ENCODE measurements at places on chromosomes 3 and 15.

DNA sequence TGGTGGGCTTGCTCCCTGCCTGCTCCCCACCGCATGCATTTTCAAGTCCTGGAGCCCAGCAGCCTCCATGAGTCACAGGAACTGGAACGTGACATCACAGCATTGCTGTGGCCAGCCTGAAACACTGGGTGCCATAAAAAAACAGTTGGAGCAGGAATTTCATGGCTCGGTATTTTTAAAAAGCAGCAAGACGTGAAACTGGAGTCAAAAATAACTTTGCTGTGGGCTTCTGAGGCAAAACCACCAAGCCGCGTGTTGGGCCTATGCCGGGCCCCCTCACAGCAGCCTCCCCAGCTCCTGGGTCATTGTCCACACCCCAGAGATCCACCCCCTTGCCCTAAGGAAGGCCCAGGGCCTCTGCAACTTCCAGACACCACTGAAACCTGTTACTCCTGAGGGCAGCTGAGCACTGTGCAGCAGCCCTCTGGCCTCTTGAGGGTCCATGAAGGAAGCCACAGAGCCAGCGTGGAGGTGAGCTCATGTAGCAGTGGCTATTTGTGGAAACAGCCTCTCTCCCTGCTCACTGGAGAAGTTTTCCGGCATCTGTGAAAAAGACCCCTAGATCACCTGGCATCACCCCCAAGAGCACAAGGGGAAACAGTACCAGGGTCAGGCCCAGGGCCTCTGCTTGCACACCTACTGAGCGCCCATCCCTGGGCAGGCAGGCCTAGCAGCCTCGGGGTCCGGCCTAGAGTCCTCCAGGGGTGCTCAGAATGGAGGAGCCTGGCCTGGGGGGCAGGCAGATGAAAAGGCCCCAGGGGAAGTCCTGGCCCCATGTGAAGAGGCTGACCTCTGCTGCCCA lies 34.0 kb upstream of the DUSP7 start:
- DNase-seq = peak; percentile 84

DNA sequence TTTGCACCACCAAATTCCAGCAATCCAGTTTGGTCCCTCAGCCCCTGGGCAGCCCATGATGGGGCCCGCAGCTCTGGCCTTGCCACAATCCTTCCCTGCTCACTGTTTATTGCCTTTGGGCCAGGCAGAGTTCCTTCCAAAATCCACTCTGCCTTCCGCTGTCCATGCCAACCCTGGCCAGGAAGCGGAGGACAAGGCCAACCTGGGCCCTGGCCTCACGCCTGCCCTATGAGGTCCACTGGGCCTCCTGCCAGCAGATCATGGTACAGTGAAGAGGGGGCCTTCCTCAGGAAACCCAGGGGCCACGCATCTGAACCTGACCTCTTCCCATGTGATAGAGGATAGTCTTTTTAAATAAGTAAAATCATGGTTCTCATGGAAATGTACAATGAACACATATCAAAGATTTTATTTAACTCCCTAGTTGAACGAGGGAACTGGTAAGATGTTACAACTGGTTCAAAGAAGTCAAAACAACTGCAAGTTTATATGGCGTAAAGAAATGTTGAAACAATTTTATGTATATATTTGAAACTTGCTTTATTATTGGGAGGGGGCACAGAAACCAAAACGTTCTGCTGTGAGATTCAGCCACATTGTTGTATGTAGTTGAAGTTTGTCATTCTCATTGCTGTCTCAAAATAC lies 95.8 kb upstream of the TNFAIP8L3 start:
- peak; percentile 80 for DNase-seq

DNA sequence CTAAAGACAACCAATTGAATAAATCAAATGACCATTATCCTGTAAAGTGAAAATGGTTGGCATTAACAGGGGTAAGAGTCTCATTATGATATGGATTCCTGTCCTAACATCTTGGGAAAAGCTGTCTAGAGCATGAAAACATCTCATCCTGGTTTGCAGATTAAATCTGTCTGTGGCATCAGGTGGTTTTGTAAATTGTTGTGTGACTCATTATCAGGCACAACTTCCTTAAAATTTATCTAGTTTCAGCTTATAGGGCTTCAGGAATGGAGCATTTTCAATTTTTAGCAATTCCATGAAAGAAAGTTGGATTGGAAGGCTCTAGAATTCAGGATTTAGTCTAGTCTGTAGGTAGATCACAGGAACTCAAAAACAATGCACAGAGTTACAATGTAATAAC lies 31.1 kb upstream of the SLC27A2 start:
- DNase-seq = no peak

GRCh38 chr3:48934333-48934991 lies 15.8 kb downstream of the ARIH2 start:
- no peak for DNase-seq

DNA sequence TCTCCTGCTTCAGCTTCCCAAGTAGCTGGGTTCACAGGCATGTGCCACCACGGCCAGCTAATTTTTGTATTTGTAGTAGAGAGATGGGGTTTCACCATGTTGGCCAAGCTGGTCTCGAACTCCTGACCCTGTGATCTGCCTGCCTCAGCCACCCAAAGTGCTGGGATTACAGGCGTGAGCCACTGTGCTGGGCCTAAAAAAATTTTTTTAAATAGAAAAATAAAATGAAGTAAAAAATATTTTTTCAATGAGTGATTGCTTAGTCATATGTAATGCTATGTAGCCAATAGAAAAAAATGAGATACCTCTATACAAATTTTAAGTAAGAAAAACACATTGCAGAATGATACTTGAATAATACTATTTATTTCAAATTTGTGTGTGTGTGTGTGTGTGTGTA lies 27.9 kb upstream of the SLC30A4 start:
- DNase-seq = no peak

- DNase-seq = no peak
These were observed 74.1 kb downstream of the NR2F2 start for GRCh38 chr15:96404560-96404959.

- DNase-seq = peak; percentile 9
These were observed 33.2 kb downstream of the ZDHHC19 start for GRCh38 chr3:196177967-196178366.

- DNase-seq = no peak
These were observed 1.9 kb downstream of the MAP2K1 start for GRCh38 chr15:66388576-66388975.

DNA sequence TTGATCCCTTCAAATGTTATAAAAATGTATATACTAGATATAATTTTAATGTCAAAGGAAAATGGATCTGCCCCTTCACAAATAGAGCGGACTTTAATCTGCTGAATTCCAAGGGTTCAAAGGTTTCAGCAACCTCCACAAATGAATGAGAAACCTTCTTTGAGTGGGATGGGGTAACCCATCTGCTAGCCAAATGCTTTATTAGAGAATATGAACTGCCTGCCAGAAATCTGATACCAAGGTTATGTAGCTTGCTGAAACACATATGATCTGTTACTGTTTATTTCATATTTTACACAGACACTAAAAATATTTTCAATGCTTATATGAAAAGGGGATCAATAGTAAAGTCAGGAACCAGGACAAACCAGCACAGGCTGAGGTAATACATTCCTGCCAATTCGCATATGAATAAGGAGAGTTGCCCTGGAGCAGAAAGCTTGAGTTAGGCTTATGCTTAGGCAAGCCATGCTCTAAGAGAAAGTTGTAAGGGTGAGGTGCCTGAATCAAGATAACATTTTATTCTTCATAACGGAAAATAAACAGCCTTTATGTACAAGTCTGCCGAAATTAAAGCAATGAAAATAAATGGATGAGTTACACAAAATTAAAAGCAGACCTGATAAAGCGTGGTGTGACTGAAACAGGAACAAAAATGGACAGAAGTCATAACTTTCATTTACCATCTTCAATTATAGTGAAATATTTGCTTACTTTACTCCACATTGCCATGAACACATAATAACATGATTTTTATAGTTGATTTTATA lies 26.5 kb downstream of the PLOD2 start:
- DNase-seq = no peak

- DNase-seq = no peak
These were observed 1.1 kb downstream of the EDEM1 start for GRCh38 chr3:5188419-5189221.

DNA sequence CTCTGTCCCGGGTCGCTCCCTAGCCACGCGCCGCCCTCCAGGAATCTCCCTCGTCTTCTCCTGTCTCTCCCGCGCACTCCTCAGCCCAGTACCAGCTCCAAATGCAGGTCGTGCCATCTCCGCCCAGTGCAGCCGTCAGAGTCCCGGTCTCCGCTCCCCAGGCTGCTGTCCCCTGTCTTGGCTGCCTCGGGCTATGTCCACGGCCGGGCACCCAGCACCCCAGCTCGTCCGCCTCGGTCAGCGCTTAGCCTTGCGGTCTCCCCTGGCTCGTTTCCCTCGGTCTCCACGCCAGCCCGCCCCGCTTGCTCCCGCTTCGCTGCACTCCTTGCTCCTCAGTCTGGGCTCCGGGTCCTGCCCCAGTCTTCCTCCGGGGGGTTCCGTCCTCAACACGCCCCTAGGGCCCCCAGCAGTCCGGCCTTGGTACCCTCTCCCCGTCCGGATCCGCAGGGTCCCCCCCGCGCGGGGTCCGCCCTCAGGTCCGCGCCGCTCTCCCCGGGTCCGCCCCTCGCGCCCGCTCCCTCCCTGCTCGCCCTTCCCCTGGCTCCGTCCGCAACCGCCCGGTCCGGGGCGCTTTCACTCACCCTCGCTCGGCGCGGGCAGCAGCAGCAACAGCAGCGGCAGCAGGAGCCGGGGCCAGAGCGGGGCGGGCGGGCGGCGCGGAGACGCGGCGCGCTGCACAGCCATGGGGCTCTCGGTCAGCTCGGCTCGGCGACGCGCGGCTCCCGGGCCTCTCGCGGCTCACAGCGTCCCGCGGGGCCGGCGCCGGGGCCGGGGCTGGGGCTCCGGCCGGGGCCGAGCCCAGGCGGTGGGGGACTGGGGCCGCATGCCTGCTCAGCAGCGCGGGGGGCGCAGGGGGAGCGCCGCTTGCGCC lies 462 bp downstream of the IGDCC3 start:
- peak; percentile 81 for DNase-seq

- DNase-seq = no peak
These were observed 55.0 kb downstream of the FLNB start for GRCh38 chr3:58063022-58063815.

DNA sequence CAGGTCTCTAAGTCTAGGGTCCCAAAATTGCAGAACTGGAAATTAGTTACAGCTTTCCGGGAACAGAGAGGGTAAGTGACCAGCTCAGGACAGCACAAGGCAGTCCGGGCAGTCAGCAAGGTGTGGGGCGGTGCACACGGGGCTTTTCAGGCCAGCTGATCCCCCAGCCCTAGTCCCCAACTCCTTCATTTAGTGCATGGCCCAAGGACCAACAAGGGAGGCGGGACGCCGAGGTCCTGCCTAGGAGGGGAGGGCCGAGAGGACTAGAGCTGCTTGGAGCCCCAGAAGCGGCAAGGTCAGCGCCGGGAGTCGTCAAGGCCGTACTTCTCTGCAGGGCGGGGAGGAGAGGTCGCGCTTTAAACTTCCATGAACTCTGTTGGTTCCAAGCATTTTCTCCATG lies 2.0 kb upstream of the PDE8A start:
- no peak for DNase-seq

DNA sequence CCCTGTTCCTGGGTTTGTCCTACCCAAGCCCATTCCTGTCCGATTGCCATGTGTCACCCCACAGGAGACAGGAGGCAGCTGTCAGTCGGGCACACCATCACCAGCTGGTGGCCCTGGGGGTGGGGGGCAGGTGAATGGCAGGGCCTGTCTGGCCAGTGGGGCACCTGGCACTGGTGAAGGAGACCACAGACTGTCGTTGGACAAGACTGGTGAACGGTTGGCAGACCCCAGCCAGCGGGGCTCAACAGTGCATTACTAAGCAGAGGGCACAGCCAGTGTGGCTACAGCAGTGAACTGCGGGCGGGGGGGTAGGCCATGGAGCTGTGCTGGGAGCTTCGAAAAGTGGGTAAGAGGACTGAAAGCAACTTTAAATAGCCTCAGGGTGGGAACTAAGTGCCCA lies 2.1 kb downstream of the SEMA7A start:
- DNase-seq = no peak

DNA sequence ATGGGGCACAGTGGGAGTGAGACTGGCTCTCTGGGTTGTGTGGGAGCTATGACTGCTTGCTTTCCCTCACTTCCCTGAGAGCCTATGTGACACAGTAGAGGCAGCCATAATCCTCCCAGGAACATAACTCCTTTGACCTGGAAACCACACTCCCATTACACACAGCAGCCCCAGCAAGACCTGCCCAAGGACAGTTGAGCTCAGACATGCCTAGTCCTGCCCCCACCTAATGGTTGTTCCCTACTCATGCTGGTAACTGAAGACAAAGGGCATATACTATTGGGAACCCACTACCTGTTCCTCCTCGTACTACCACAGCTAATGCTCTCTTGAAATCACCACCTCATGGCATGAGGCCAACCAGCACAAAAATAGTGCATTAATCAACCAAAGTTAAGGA lies 550.4 kb upstream of the ARPP21 start:
- no peak for DNase-seq

GRCh38 chr3:153221748-153222162 lies 59.7 kb downstream of the RAP2B start:
- DNase-seq = peak; percentile 87

DNA sequence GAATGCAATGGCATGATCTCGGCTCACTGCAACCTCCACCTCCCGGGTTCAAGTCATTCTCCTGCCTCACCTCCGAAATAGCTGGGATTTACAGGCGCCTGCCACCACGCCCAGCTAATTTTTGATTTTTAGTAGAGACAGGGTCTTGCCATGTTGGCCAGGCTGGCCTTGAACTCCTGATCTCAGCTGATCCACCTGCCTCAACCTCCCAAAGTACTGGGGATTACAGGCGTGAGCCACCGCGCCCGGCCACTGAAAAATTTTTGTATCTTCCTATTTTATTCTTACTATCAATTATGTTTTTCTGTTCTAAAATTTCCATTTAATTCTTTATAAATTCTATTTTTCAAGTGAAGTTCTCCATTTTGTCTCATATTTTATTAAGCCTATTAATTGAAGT lies 730.4 kb downstream of the EDEM1 start:
- no peak for DNase-seq

DNA sequence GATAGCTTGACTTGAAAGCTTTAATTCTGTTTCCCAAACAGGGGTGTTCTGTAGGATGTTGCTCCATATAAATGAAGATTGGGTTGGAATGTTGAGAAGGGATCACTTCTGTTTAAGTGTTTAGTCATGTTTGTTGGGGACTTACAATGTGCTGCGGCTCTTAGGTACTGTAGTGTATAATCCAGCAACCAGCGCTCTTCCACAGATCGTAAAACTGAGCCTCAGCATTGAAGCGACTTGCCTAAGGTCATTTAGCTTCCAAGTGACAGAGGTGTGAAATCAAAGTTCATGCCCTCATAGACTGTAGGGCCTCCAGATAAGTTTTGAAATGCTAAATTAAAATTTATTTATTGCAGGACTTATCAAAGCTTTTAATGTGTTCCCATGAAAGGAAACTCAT lies 1.8 kb downstream of the MKRN2 start:
- DNase-seq = no peak

DNA sequence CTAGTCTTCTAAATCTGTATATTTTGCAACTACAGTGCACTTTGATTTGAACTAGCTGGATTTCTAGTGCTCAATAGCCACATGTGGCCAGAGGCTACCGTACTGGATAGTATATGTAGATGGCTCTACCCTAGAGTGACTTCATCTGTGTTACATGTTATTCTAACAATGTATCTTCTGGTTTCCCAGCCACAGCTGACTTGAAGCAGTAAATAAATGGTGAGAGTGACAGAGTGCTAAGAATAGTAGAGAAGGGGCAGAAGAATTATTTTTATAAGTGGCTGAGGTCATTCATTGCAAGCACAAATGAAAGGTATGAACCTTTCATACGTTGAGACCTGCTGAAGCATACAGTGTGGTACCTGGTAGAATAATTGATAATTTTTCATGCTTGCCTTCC lies 30.9 kb downstream of the KAT2B start:
- no peak for DNase-seq

GRCh38 chr15:60590935-60591495 lies 112.1 kb upstream of the ICE2 start:
- peak; percentile 87 for DNase-seq

GRCh38 chr3:77933926-77934325 lies 894.0 kb downstream of the ROBO2 start:
- no peak for DNase-seq

Data from aorta (tissue), 5 donors.